Stimulated activated CD4-positive, alpha-beta T cell treated with anti-CD3 and anti-CD28 coated beads, Interleukin-1b, Interleukin-23, amount 100 ng/mL, for 24 hours (primary cell): ENCODE measurements at places on chromosomes 6 and 20.

DNA sequence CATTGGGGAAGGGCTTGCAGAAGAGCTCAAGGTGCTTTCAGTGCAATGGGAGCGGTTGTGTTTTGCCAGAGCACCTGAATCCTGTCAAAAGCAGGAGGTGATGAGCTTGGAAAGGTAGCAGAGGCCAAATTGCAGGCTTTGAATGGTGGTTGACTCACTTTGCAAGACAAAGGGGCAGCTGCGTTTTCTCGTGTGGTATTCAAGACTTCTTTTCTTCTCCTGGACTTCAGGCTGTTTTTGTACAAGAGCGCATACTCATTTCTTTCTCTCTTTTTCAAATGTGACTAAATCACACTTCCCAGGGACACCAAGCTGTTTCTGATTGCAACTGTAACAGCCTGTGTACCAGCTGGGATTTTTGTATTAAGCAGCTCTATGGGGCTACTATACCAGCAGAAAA lies 32.3 kb downstream of the GHRH start:
- no peak for DNase-seq

DNA sequence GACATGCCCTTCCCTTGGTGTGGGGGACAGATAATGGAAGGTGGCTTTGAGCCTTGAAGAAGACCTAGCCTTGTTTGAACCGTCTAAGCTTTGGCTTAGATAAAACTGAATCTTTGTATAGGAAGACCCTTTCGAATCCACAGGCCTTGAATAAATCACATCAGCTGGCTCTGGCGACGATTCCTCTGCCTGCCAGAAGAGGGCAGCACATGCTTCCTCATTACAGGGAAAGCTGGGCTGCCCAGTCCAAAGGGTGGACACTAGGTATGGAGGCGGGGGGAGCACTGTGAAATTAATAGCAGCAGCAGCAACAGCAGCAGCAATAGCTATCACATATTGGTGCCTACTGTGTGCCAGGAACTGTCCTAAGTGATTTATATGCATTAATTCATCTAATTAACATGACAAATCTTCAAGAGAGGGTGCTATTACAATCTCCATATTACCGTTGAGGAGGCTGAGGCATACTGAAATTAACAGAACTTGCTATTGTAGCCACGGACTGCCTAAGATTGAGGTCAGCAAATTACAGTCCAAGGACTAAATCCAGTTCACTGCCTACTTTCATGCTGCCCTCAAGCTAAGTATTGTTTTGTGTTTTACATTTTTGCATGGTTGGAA lies 85.1 kb downstream of the CLIC5 start:
- peak; percentile 29 for DNase-seq

DNA sequence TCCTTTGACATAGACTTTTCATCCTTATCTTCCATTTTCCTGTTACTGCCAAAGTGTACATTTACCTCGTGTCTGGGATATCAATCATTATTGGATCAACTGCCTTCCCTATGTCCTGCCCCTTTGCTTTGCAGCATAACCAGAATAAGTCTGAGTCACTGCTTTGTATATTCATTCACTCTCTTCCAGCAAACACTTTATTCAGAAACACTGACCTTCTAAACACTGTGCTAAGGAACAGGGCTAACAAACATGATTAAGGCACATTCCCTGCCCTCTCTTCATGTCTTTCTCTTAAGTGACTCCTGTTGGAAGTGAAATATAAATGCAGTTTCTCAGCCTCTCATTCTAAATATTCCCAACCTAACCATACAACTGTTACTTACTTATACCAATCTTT lies 66.9 kb downstream of the COL19A1 start:
- no peak for DNase-seq

DNA sequence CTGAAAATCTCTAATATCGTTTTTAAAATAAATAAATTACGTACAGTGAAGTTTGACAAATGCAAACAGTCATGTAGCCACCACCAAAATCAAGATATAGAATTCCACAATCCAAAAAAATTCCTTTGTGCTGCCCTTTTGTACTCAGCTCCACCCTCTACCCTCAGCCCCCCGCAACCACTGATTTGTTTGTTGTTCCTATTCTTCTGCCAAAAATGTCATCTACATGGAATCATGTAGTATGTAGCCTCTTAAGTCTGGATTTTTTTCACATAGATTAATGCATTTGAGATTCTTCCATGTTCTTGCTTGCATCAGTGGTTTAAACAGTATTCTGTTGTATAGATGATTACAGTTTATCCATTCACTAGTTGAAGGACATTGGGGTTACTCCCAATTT lies 8.5 kb upstream of the REPS1 start:
- DNase-seq = no peak

DNA sequence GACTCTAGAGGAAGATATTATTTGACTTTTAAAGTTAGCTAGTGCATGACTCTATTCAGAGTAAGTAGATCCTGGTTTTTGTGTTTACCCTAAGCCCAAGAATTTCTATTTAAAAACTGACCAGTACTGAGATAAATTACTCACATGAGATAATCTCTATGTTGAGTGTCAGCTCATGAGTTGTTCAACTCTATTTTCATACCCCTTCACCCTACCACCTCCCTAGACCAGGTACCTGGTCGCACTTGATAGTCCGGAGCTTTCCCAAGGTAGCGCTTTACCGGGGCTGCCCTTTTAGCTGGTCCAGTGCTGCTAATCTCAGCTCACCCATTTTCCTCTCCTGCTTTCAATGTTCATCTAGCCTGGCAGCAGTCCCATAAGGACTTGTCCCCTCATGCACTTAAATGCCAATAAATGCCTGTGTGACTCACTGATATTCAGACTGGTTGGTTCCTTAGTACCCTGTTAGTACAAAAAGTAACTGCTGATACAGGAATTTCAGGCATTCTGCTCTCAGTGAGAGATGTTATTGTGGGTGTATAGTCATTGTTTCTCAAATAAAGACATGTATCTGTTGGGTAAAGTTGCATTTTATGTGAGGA lies 503.9 kb downstream of the ADGRB3 start:
- DNase-seq = no peak

GRCh38 chr6:2542101-2542857 lies 208.4 kb downstream of the MYLK4 start:
- DNase-seq = no peak
